Dorsolateral prefrontal cortex (tissue), 122 donors: ENCODE measurements at places on chromosomes 4 and X. TPM values are rescaled to one million over a fixed set of nuclear protein-coding genes. Genes with fewer than 3 reads are reported as not detected.

Gene STPG2
- total RNA-seq: 0.72 TPM

Gene TIGD2
- 5.7 TPM for total RNA-seq

Gene MAGEA4
- total RNA-seq: not detected

Gene FAM184B
- 3.2 TPM for total RNA-seq

Gene NXF2B
- not detected for total RNA-seq

Gene HSFX2
- total RNA-seq: 8.3 TPM

Gene FAM199X
- 43.0 TPM for total RNA-seq

Gene SHROOM4
- total RNA-seq: 33.9 TPM

Gene FGF16
- 0.28 TPM for total RNA-seq

Gene CXCL13
- total RNA-seq: 0.55 TPM
